Hematopoietic multipotent progenitor cell (in vitro differentiated cells): ENCODE measurements at places on chromosomes 6 and 20. TPM values are rescaled to one million over a fixed set of nuclear protein-coding genes. Genes with fewer than 3 reads are reported as not detected.

The HLA-DOB gene
- 1.3 TPM for total RNA-seq

The TRAPPC3L gene
- total RNA-seq: not detected

The EBF4 gene
- 6.2 TPM for total RNA-seq

DNA sequence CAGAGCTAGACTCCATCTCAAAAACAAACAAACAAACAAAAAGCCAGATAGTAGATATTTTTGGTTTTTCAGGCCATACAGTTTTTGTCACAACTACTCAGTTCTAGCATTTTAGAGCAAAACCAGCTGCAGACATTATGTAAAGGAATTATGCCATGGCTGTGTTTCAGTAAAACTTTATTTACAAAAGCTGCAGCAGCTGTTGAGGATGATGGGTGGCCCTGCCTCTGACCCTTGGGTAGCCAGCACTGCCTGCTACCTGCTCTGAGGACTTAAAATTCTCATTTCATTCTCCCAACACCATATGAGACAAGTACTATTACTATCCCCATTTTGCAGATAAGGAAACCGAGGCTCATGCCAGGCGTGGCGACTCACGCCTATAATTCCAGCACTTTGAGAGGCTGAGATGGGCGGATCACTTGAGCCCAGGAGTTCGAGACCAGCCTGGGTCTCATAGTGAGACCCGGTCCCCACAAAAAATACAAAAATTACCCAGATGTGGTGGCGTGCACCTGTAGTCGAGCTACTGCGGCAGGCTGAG lies 56.3 kb downstream of the RIPOR3 start:
- DNase-seq: no peak

DNA sequence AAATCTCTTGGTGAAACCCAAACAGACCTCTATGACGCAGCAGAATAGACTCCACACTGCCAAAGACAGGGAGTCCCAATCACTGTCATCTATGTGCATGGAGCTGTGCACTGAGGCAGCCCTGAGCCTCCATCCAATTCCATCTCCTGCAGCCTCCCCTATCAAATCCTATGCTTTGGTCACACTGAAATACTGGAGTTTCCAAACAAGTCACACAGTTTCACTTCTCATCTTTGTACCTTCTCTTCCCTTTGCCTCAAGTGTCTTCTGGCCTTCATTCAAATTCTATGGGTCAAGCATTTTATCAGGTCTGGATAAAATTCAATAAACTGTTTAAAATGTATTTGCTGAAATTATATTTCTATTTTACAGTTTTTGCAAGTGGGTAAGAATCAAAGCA lies 38.5 kb downstream of the FBXL4 start:
- no peak for DNase-seq
